T-helper 2 cell treated with Interferon-gamma antibody and Interleukin-4, amounts not matched to agents 5 μg/mL and 100 μg/mL, for 36 hours (primary cell): ENCODE measurements at places on chromosomes 13 and 19.

GRCh38 chr13:40666045-40666932 is at the start of gene FOXO1:
Gene FOXO1 (minus strand): TSS chr13:40666641. CDS start chr13:40666212, 429 bp downstream.
- peak; percentile 90 for DNase-seq
- peak within 1 kb of the TSS; percentile 88 for H3K4me3 ChIP-seq
- peak within 1 kb of the TSS; percentile 93 for H3K27ac ChIP-seq
- peaks cover 36% of the 10 kb centered on the region for H3K4me1 ChIP-seq
- no peaks in the 10 kb centered on the region for H3K27me3 ChIP-seq

DNA sequence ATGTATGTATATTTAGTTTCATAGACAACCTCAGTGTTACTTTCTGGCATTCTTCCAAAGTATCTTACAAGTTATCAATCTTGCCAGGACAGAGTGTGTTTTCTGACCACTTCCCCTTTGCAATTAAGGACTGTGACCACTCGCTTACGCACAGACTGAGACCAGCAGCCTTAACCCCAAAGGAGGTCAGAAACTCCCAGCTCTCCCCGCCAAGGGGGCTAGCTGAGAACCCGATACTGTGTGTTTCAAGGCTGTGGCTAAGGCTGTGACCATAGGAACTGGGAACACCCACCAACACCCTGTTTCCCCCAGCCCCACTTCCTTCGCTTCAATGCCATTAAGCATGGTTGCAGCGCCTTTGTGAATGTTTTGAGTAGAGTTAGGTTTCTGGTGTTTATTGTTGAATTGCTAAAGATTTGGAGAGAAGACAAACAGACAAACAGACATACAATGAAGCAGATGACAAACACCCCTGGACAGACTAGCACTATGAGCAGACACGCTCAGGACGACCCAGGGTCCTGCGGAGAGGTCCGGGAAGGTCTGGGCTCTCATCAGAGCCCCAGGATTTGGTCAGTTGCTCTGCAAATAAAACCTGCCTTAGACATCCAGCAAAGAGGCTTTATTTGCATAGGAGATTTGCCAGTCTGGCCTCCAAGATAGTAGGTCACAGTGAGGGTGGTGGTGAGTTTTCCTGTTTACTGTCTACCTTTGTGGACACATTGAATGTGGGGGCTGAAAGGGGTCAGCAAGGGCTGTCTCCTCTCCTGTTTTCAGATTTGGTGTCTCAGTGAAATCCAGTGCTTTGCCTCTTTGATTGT is 25.0 kb upstream of the TNFSF11 start:
- no peak overlapping the region for H3K4me3 ChIP-seq
- H3K27ac ChIP-seq: no peak overlapping the region
- peaks cover 17% of the 10 kb centered on the region for H3K4me1 ChIP-seq
- no peaks in the 10 kb centered on the region for H3K36me3 ChIP-seq

DNA sequence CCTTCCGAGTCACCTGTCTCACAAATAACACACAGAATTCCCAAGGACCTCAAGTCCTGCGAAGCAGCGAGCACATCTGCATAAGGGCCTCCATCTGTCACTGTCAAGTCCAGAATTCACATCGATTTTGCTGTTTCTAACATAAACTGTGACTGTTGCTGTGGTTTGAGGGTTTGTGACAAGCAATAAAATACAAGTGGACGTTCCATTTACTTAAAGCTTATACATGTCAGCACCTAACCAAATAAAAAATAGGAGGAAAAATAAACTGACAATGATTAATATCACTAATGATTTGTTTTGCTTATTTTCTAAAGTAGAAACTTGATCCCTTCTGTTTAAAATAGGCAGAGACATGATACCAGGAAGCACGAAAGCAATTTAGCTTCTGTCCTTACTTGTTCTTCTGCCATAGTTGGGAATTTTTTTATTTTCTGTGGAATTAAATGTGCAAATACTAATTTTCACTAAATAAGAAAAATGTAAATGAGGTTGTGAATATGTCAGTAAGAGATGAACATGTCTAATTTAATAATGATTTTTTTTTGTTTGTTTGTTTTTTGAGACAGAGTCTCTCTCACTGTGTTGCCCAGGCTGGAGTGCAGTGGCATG is 279.1 kb downstream of the FGF9 start:
- no peaks in the 10 kb centered on the region for H3K36me3 ChIP-seq
- no peaks in the 10 kb centered on the region for H3K4me1 ChIP-seq
- H3K4me3 ChIP-seq: no peak overlapping the region
- no peaks in the 10 kb centered on the region for H3K27me3 ChIP-seq

DNA sequence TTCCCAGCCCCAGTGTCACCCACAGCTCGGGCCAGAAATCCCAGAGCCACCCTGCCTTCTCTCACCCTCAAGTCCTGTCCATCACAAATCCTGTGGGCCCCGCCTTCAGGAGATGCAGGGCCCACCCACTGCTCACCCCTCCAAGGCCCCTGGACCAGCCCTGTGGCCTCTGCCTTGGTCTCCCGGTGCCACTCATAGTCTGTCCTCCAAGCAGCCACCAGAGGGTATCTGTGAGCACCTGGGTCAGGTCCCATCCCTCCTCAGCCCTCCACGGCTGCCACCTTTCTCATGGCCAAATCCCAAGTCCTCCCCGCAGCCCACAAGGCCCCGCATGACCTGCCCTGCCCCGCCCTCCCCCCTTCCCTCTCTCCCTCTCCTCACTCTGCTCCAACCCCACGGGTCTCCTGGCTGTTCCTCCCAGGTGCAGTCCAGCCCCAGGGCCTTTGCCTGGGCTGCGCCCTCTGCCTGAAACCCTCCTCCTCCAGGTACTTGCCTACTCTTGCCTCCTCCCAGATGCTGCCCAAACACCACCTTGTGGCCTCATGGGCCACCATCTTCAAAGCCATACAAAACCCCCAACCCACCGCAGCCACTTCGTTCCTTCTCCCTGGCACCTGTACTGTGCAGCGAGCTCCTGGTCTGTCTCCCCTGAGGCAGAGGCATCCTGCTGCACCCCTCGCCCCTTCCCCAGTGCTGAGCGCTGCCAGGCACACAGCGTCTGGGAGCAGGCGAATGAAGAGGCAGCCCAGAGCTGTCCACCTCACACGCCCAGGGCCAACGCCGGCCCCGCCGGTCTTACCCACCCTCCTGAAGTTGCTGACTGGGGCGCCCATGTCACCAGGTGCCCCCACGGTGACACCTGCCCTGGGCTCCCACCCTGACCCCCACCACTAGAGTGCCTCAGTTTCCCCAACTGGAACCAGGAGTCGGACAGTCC is 13.2 kb upstream of the UQCR11 start:
- no peak overlapping the region for H3K4me3 ChIP-seq
- peaks cover 26% of the 10 kb centered on the region for H3K36me3 ChIP-seq
- peaks cover 6% of the 10 kb centered on the region for H3K4me1 ChIP-seq
- H3K27me3 ChIP-seq: no peaks in the 10 kb centered on the region
- no peak for DNase-seq

DNA sequence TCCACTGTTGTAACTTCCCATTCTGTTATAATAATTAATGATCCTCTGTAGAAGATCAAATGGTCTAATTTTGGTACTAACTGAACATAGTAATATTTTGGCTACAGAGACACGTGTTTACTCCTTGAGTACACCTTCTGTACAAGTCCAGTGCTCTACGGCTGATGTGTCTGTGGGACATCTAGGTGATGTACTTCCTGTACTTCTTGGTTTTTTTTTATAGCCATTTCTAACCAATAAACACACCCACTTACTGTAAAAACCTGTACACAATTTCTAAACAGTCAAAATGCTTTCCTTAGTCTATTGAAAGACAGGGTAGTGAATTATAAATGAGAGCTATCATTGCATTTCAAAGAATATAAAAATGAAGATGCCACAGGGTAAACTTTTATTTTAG is 118.7 kb downstream of the RNF17 start:
- peaks cover 10% of the 10 kb centered on the region for H3K36me3 ChIP-seq
- no peaks in the 10 kb centered on the region for H3K27me3 ChIP-seq
- no peak overlapping the region for H3K4me3 ChIP-seq
- H3K4me1 ChIP-seq: no peaks in the 10 kb centered on the region

DNA sequence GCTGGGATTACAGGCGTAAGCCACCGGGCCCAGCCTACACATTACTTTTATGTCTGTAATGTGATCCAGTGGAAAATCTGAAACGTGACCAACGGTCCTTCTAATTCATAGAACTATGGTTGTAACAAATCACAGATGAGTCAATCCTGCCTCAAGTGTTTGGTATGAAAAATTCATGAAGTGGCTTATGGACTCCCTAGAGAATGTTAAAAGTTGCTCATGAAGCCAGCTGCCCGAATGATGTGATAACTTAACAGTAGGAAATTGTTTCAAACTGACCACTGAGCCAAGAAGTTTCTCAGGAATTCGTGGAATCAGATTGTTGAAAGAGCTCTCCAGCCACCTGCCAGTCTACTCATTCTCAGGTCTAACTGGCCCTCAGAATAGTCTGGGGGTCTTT is 59.4 kb upstream of the FARP1 start:
- no peak overlapping the region for H3K27ac ChIP-seq
- H3K4me3 ChIP-seq: no peak overlapping the region
- H3K36me3 ChIP-seq: no peaks in the 10 kb centered on the region
- H3K27me3 ChIP-seq: no peaks in the 10 kb centered on the region
- no peaks in the 10 kb centered on the region for H3K4me1 ChIP-seq

GRCh38 chr19:10808937-10809649 is 26.9 kb downstream of the TMED1 start:
- peaks cover 21% of the 10 kb centered on the region for H3K4me1 ChIP-seq
- peak overlapping the region; percentile 78 for H3K27ac ChIP-seq
- H3K4me3 ChIP-seq: peak overlapping the region; percentile 55
- peaks cover 47% of the 10 kb centered on the region for H3K36me3 ChIP-seq
- peak; percentile 33 for DNase-seq

DNA sequence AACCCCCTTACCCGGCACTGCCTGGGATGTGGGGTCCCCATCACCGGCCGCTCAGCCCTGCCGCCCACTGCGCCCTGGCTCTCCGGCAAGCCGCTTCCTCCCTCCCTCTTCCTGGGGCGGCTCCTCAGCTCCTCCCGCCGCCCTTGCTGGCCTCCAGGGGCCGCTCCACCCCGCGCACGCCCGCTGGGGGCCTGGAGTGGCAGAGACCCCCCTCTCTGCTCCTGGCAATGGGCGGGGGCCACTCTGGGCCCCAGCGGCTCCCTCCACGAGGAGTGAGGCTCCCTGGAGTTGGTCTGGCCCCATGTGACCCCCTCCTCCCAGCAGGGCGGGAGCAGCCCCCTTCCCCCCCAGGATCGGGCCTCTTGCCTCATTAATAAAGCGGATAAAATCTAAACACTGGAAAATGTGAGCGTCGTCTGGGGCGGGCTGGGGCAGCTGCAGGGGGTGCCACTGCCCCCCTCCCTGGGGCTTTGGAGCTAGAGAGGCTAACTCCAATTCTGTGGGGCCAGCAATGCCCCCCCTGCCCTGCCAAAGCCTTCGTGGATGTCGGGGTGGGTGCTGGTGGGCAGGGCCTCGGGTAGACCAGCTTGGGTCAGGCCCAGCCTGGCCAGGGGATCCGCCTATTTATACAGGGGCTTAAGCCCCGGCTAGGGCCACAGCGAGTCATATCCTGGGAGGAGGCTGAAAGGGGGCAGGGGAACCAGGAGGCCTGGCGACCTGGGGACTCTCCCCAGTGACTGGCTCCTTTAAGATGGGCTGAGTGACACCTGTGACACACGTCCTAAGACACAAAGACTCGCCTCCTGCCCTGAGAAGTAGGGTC is at the start of gene PTGER1:
Gene PTGER1 (minus strand): TSS at position 104 of the 823 bp plus-strand sequence. CDS start 1,034 bp downstream, outside the sequence.
- H3K4me1 ChIP-seq: peaks cover 21% of the 10 kb centered on the region
- H3K27ac ChIP-seq: peak within 1 kb of the TSS; percentile 31
- peak; percentile 40 for DNase-seq

DNA sequence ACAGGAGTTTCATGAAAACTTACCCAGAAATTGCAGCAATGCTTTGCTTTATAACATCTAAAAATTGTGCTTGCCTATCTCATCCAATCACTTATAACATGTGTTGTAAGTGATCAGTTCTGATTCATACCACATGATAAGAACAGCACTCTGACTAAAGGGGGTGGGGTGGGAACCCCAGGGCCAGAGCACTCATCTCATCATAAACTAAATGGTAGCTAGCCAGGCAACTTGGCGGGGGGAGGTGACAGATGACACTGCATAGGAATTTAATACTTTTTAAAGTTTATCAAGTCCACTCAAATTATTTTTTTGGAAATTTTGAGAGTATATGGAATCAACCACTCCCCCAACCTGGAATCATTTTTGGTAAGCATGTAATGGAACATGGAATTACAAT is 42.1 kb downstream of the FOXO1 start:
- peaks cover 56% of the 10 kb centered on the region for H3K4me1 ChIP-seq
- peak; percentile 29 for DNase-seq
- H3K4me3 ChIP-seq: no peak overlapping the region
- H3K36me3 ChIP-seq: peaks cover 31% of the 10 kb centered on the region
- H3K27ac ChIP-seq: no peak overlapping the region

GRCh38 chr13:106533943-106534638 is 1.4 kb downstream of the EFNB2 start:
- peaks cover 51% of the 10 kb centered on the region for H3K27me3 ChIP-seq
- H3K4me3 ChIP-seq: peak overlapping the region; percentile 62
- no peak overlapping the region for H3K27ac ChIP-seq
- no peaks in the 10 kb centered on the region for H3K36me3 ChIP-seq

GRCh38 chr13:112703449-112704284 is 13.8 kb downstream of the ATP11A start:
- H3K36me3 ChIP-seq: no peaks in the 10 kb centered on the region
- no peak for DNase-seq
- peaks cover 21% of the 10 kb centered on the region for H3K4me1 ChIP-seq
- H3K27ac ChIP-seq: no peak overlapping the region
- no peak overlapping the region for H3K4me3 ChIP-seq

DNA sequence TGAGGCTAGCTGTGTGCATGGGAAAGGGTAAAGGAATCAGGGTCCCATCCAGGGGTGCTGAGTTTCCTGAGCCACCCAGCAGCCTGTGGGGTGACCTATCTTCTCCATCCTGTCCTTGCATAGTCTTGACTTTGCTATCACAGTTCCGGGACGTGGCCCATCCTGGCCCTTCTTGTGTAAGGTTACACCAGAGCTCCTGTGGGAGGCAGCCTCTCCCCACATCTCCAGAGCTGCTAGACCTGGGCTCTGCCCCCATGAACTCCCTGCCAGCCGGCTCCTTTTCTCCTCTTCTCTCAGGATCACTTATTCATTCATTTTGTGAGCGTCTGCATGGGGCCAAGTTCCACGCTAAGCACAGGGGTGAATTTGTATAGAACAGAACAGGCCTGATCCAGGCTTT is 238.9 kb downstream of the TSHZ3 start:
- H3K36me3 ChIP-seq: no peaks in the 10 kb centered on the region
- peaks cover 8% of the 10 kb centered on the region for H3K4me1 ChIP-seq

- H3K27me3 ChIP-seq: no peaks in the 10 kb centered on the region
- H3K36me3 ChIP-seq: no peaks in the 10 kb centered on the region
- no peak overlapping the region for H3K27ac ChIP-seq
- no peak overlapping the region for H3K4me3 ChIP-seq
- no peak for DNase-seq
These were observed 1.4 kb upstream of the CD209 start for GRCh38 chr19:7748756-7749155.

DNA sequence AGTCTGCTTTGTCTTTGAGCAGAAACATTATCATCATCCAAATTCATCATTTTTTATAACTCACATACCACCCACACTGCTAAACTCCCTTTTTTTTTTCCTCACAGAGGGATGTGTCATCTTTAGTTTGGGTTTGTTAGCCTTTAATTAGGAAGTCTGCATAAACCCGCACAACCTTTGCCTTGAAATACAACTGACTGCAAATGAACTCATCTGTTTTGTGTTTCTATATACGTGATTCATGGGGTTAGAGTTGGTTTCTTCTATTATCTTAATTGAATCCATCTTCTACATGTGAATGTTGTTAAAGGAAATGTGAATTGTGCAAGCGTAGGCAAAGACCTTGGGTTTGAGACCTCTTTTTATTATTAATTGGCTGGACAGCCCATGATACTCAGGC is 102.7 kb downstream of the SLAIN1 start:
- H3K27me3 ChIP-seq: peaks cover 7% of the 10 kb centered on the region
- H3K36me3 ChIP-seq: no peaks in the 10 kb centered on the region
- no peak overlapping the region for H3K4me3 ChIP-seq
- no peak overlapping the region for H3K27ac ChIP-seq

GRCh38 chr19:45785781-45786532 is 3.7 kb upstream of the DMPK start:
- H3K27me3 ChIP-seq: peaks cover 24% of the 10 kb centered on the region
- no peak for DNase-seq
- peaks cover 4% of the 10 kb centered on the region for H3K4me1 ChIP-seq
- no peak overlapping the region for H3K4me3 ChIP-seq
- peaks cover 27% of the 10 kb centered on the region for H3K36me3 ChIP-seq
